Effector memory CD8-positive, alpha-beta T cell (primary cell): ENCODE measurements at places on chromosomes 5 and 9.
A peak's percentile ranks its signal among the peaks of the same experiment; 100 is the strongest.

- no peak for DNase-seq
These were observed at the start of gene RNF180 for GRCh38 chr5:64165500-64166200. Gene RNF180, plus strand, starts transcription at chr5:64165843. Its CDS starts 34,965 bp downstream, at chr5:64200808.

DNA sequence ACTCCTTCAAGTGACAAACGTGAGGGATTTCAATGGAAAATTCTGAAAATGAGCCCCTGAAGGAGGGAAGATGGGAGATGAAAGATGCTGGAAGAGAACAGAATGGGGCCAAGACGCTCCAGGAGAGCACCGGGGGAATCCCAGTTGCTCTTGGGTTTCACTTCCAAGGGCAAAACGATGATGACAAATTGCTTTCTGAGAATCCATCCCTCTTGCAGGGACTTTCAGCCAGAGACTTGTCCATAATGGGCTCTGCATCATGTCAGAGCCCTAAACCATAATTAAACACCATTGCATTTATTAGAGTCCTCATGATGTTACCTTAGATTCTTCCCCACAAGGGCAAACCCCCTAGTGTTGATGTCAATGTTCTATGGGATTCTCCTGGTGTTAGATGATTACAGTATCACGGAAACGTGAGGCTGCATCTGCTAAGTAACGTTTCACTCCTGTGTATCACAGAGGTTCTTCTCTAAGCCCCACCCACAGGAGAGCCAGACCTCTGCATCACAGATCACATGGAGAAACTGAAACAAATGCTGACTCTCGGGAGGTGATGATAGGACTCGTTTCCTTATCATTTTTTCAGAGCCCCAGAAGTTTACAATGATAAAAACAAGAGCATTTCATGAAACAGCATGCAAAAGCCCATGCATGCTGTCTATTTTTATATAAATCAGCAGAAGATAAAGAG is 114.4 kb downstream of the TENT4A start:
- peak; percentile 10 for DNase-seq

GRCh38 chr5:181142054-181142453 is 5.3 kb upstream of the OR2V2 start:
- DNase-seq, result no peak

DNA sequence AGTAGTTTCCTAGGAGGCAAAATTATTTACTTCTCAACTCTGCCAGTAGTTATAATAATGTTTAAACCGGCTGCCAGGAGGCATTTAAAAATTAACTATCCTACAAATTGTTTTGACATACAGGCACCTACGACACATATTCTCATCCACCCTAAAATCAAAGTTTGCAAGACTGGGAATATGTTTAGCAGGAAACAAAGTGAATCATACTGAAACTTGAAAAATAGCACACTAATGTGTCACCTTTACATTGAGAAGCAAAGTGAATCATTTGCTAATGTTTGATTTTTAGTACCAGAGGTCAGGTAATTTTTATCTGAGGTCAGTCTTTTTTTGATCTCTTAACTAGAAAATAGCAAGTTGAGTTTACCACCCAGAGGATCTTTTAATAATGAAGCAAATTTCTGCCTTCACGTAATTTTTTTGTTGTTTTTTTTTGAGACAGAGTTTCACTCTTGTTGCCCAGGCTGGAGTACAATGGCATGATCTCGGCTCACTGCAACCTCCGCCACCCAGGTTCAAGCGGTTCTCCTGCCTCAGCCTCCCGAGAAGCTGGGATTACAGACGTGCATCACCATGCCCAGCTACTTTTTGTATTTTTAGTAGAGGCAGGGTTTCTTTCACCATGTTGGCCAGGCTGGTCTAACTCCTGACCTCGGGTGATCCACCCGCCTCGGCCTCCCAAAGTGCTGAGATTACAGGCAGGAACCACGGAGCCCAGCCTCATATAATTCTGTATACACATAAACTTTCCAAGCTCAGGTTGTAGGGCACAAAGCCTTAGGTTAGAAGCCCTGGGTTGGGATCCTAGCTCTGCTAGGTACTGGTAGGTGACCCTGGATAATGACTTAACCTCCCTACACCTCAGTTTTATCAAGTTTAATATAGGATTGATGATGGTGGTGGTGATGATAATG is 124.3 kb downstream of the UGCG start:
- no peak for DNase-seq

- no peak for DNase-seq
These were observed 437.7 kb upstream of the MEF2C start for GRCh38 chr5:89320421-89321277.

DNA sequence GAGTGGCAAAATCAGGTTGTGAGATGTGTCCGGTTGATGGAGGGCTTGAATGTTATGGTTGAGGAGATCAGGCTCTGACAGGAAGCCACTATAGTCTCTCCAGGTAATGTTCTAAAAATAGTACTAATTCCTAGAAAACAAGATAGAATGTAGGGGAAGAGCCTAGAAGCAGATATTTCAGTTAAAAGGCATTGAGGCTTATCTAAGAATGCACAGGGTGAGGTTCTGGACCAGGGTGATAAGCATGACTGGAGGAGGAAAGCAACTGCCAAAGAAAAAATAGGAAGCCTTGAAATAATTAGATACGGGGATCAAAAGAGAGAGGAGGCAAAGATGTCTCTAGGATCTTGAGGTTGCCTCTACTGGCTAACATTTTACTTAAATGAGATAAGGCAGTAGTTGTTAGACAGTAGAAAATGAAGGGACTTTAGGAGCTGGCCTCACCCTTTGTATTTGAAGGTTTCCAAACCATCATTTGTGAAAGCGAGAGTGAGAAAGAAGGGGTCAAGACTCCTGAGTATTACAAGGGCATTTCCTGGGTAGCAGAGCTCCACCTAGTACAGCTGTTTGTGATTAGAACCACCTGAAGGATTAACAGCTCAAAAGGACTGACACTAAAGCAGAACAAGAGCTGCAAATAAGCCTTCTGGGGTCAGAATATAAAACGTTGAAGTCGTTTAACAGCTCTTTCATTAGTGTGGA is 15.4 kb upstream of the ARL15 start:
- DNase-seq, result no peak

- DNase-seq, result no peak
These were observed 100.5 kb upstream of the MAN2A1 start for GRCh38 chr5:109589239-109589638.

- DNase-seq, result peak; percentile 5
These were observed 54.4 kb downstream of the GNAQ start for GRCh38 chr9:77977210-77977611.

DNA sequence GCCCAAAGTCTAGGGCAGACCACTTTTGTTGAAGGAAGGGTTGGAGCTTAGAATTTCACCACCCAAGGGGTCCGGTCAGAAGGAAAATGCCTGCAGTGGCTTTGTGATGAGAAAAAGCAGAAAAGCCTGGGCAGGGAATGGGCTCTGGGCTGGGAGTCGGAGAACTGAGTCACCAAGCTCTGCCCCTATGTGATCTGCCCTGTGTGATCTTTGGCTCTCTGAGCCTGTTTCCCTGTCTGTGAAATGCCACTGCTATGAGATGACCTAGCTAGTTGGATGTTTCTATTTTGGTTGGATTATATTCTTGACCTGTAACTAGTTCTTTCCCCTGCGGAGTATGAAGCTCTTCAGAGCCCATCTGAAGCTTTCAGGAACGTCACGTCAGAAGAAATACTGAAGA is 9.8 kb downstream of the POLR1E start:
- no peak for DNase-seq

DNA sequence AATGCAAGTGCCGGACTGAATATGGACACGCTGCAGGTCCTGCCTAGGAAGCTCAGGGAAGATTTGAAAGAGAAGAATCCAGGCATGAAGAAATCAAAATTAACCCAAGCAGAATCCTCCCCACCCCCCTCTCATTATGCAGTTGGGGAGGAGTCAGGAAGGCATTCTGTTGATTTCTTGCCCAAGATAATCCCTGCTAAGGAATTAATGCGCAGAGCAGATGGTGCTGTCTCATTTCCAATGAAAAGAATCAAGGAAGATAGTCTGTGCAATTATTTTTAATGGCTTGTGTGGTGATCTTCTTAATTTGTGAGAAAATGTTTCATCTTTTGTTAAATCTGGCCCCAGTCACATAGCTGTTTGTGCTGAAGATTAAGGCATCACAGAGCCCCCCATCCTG is 145.0 kb downstream of the ZNF462 start:
- no peak for DNase-seq

DNA sequence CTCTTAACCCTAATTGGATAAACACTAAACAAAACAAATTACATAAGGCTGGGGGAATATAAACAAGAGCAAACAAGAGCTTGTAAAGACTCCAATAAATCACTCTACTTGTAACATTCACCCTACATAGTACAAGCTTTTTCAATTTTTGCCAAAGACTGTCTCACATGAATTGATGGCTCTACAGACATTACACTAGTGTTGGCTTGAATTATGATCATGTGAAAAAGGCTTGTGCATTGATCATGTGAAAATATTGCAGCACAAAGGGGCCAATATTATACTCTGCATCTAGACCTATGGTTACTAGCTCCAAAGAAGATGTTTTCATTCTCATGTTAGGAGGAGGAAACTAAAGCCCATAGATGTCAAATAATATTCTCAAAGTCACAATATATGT is 212.6 kb downstream of the MCTP1 start:
- DNase-seq, result no peak
